Left renal cortex interstitium (tissue), 4 donors: ENCODE measurements at places on chromosomes 16 and 17. TPM values are rescaled to one million over a fixed set of nuclear protein-coding genes. Genes with fewer than 3 reads are reported as not detected.

DNA sequence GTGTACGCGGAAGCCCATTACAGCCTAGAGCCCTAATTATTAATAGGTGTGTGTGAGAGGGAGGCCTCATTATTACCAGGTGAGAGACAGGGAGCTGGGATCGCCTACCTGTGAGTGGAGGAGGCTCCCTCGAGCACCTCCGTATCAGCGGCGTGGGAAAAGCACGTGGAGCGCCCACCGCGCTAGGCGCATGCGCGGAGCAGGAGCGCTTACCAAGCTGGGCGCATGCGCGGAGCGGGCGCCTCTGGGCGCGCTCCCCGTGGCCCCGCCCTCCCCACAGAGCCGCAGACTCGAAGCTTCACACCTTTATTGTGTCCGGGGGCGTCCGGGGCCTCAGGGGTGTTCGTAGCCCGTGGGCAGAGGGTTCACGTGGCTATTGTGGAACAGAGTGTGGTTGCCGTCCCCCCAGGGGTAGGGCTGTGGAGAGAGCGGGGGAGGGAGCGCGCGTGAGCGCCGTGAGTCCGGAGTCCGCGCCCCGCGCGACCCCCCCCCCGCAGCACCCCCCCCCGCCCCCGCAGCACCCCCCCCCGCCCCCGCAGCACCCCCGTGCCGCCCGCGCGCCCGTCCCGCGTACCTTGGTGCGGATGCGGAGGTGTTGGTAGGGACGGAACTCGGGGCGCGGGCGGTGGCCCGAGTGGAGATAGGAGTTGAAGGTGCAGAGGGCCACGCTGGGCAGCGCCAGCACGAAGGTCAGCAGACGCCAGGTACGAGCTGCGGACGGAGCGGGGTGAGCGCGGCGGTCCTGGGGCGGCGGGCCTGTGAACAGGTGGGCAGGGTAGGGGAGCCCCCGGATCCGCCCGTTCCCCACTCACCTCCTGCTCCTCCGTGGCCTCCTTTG lies 500 bp downstream of the COX6A2 start:
- peak; percentile 32 for DNase-seq

- DNase-seq = no peak
Measured at GRCh38 chr17:750431-751037, 1.5 kb downstream of the GEMIN4 start.

- no peak for DNase-seq
Measured at GRCh38 chr16:12901204-12901596, 198 bp upstream of the SHISA9 start.

- no peak for DNase-seq
Measured at GRCh38 chr17:59804901-59805465, 87.8 kb downstream of the TUBD1 start.

DNA sequence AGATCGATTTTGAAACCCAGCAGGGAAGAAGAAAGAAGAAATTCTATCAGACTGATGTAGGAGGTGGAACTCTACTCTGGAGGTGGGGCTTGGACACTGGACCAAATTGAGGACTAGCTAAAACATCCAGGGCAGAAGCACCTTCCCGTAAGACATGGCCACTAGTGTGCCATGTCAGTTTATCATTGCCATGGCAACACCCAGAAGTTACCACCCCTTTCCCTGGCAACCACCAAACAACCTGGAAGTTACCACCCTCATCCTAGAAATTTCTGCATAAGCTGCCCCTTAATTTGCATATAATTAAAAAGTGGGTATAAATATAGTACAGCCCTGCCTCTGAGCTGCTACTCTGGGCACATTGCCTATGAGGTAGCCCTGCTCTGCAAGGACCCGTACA lies 66.7 kb downstream of the NACA2 start:
- DNase-seq = no peak

DNA sequence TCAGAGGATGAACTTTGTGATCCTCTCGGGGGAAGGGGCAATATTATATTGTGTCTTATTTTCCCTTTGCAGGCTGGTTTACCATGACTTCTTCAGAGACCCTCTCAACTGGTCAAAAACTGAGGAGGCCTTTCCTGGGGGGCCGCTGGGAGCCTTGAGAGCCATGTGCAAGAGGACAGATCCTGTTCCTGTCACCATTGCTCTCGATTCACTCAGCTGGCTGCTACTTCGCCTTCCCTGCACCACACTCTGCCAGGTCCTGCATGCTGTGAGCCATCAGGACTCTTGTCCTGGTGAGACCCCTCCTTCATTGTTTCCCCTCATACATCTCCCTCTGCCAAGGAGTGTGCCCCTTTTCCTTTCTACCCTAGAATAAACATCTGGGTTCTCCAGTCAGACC lies 2.5 kb downstream of the ELP5 start:
- DNase-seq = no peak

DNA sequence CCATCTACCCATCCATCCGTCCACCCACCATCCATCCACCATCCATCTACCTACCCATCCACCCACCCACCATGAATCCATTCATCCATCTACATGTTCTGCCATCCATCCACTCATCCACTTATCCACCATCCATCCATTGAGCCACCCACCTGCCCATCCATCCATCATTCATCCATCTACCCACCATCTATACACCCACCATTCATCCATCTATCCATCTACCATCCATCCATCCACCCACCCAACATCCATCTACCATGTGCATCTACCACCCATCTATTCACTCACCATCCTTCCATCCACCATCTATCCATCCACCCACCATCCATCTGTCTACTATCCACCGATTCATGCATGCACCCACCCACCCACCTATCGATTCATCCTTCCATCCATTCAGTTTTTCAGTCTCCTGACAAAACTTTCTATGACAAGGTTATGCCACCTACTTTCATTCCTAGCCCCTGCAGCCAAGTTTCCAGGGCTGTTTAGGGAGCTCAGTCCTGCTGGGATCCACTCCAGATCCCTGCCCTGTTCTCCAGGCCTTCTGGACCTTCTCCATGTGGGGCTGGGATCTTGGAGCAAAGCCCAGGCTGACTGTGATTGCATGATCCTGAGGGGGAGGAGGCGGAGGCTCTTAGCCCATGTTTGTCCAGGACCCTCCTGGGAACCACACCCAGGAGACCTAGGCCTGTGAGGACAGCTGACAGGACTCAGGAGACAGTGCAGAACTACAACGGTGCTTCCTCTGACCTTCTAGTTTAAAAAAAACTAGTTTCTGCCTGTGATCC lies 27.4 kb downstream of the BCO1 start:
- no peak for DNase-seq

- DNase-seq = no peak
Measured at GRCh38 chr17:49588312-49588711, 12.6 kb downstream of the NXPH3 start.

GRCh38 chr17:80559825-80560251 lies 15.2 kb downstream of the RPTOR start:
- DNase-seq = no peak

- DNase-seq = no peak
Measured at GRCh38 chr17:46722662-46723285, 95.7 kb downstream of the WNT3 start.

DNA sequence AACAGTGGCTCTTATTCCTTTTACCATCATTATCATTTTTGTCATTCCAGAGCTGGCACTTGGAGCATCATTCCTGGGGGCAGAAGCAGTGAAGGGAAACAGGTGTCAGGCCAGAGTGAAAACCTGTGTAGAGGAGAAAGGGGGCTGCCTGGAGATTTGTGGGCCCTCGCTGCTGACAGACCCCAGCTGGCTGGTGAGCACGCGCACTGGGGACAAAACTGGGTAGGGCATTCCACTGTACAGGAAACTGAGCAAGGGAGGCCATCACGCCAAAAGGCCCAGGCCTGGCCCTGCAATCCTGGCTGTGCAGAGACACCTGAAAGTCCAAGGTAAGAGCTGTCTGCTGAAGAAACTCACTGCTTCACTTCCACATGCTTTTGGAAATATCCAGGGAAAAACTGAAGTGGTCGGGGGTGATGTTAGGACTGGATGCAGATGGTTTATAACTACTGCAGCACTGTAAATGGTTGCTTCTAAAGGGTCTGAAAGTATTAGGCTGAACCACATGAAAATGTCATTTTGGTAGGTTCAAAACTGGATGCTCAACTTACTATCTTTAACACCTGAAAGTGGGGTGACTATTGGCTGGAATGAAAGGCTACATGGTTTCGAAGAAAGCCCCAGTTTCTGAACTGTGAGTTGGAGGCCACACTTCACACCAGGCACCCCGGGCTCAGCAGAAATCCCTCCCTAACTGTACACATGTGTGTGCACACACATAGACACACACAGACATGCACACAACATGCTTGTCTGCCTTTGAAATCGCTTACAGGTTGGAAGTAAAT lies 225.0 kb downstream of the C16orf78 start:
- no peak for DNase-seq

The GP1BA gene
- 2.2 TPM for polyA plus RNA-seq

The DPEP3 gene
- polyA plus RNA-seq = not detected

The ANKRD40CL gene
- 0.17 TPM for polyA plus RNA-seq

The EARS2 gene
- 28.2 TPM for polyA plus RNA-seq

The MLKL gene
- polyA plus RNA-seq = 4.2 TPM

The TNFSF12 gene
- polyA plus RNA-seq = 21.7 TPM

The NCOR1 gene
- polyA plus RNA-seq = 96.2 TPM
